ENCODE measurements at places on chromosomes 11 and 22. TPM values are rescaled to one million over a fixed set of nuclear protein-coding genes. Genes with fewer than 3 reads are reported as not detected.
A peak's percentile ranks its signal among the peaks of the same experiment; 100 is the strongest.

- no peak overlapping the region for H3K4me3 ChIP-seq
- peak overlapping the region; percentile 27 for H3K27ac ChIP-seq
- no peaks in the 10 kb centered on the region for H3K36me3 ChIP-seq
- peak; percentile 97 for DNase-seq
- peaks cover 19% of the 10 kb centered on the region for H3K4me1 ChIP-seq
- no peaks in the 10 kb centered on the region for H3K27me3 ChIP-seq
Observed at GRCh38 chr22:41565403-41566054, 4.7 kb downstream of the CSDC2 start.

GRCh38 chr11:85989746-85990145, 79.1 kb downstream of the PICALM start:
- no peak overlapping the region for H3K4me3 ChIP-seq
- H3K4me1 ChIP-seq = peaks cover 5% of the 10 kb centered on the region
- H3K27me3 ChIP-seq = no peaks in the 10 kb centered on the region
- peaks cover 70% of the 10 kb centered on the region for H3K36me3 ChIP-seq
- H3K27ac ChIP-seq = no peak overlapping the region
- no peak for DNase-seq

- peaks cover 48% of the 10 kb centered on the region for H3K4me1 ChIP-seq
- H3K36me3 ChIP-seq = peaks cover 29% of the 10 kb centered on the region
Observed at GRCh38 chr11:65576232-65576866, 496 bp downstream of the EHBP1L1 start.

TRPC6 gene
- total RNA-seq = under 0.01 TPM

BARX2 gene
- not detected for total RNA-seq

RGL4 gene
- total RNA-seq = not detected

TBX10 gene
- not detected for total RNA-seq

All from osteoblast (primary cell).